Activated naive CD4-positive, alpha-beta T cell treated with anti-CD3 and anti-CD28 coated beads for 36 hours (primary cell): ENCODE measurements at places on chromosomes 12 and 14.

GRCh38 chr14:78007160-78007559 lies 163.0 kb upstream of the NRXN3 start:
- no peak for DNase-seq

GRCh38 chr14:60805841-60806430 lies 71.4 kb downstream of the MNAT1 start:
- DNase-seq = no peak

- no peak for DNase-seq
Measured at GRCh38 chr12:63006536-63006935, 71.6 kb upstream of the PPM1H start.

DNA sequence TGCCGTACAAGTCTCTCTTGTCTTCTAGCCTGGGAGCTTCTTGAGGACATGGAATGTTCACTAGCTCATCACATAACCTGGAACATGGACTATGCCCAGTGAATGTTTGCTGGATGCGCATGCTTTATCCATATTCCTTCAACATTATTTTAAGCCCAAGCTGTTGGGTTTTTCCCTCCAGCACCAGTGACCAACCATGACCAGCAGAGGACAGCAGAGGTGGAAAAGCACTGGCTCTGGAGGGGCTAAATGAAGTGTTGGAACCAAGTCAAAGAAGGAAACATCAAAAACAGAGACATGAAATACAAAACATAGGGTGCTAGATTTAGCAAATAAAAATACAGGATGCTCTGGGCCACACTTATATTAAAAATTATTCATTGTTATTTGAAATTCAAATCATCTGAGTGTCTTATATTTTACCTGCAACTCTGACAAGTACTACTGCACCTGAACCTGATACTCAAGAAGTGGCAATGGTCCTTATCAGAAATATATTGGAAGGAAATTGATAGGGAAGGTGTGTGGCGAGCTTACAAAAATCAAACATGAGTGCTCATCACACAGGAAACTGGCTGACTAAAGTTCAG lies 23.1 kb upstream of the HELB start:
- DNase-seq = peak; percentile 62

DNA sequence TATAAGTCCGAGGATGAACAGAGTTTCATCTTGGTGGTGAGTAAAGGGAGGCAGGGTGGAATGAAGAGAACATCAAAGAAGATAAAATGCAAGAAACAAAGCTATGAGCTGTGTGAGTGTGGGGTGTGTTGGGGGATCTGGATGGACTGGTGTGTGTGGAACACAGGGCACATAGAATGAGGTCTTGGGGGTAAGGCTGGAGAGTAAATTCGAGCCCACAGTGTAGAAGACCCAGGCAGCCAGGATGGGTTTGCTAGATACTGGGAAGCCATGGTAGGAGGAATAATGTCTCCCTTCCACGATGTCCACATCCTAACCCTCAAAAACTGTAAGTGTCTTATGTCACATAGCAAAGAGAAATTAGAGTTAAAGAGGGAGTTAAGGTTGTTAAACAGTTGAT lies 6.8 kb downstream of the KCNMB4 start:
- no peak for DNase-seq

DNA sequence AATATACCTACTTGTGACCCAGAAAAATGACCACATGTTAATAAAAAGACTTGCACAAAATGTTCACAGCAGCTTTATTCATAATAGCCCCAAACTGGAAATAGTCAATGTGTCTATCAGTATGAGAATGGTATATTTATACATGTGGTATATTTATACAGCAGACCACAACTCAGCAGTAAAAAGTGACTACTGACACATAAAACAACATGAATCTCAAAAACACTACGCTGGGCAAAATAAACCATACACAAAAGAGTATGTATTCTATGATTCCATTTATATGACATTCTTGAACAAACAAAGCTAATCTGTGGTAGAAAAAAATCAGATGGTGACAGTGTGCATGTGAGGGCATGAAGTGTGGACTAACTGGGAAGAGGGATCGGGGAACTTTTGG lies 35.1 kb downstream of the ARF6 start:
- DNase-seq = no peak

DNA sequence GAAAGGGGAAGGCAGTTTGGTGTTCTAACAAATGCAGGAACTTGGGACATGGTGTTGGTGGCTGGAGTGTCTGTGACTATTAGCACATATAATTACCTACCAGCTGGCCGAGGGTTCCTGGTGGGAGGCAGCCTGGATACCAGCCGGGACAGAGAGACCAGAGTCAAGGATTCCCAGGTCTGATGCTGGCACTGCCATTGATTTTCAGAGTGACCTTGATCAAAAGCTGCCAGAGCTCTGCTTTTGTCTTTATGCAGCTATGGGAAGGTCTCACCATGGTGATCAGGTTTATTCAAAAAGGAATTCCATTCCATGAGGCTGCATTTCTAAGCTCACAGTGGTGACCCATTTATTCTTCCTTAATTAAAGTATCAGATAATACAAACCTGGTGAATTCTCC lies 101.0 kb upstream of the PWP1 start:
- DNase-seq = no peak

- DNase-seq = no peak
Measured at GRCh38 chr12:123384994-123385376, 1.1 kb downstream of the KMT5A start.

- DNase-seq = no peak
Measured at GRCh38 chr12:113926788-113927187, 39.3 kb downstream of the RBM19 start.

DNA sequence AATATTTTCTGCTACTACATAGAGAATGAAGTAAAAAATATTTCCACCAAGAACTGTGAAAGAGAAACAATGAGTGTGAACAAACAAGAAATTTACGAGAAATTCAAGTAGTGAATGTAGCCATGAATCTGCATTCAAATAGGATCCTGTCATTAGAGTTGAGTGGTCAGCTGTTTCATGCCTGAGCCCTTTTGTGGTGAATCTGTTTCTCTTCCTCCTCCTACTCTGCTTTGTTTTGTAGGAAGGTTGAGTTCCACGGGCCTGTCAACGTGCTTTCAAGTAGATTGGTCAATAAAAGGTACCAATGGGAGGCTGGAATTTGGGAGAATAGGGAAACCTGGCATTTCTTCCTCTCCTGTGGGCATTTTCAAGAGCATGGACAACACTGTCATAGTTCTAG lies 1749.6 kb upstream of the FLRT2 start:
- DNase-seq = no peak

DNA sequence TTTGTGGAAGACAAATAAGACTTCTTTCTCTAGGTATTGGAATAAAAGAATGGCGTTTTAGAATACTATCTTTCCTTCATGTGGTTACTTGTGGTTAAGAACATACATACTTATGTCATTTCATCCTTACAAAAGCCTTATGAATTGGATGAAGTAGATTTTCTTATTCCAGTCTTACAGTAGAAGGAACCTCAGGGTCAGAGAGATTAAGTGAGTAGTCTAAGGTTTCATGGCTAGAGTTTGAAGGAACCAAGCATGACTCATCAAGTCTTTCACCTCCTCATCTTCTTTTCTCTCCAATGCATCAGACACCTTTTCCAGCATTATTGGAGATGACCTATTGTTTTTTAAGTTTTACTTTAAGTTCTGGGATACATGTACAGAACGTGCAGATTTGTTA lies 92.9 kb upstream of the NEDD1 start:
- no peak for DNase-seq

DNA sequence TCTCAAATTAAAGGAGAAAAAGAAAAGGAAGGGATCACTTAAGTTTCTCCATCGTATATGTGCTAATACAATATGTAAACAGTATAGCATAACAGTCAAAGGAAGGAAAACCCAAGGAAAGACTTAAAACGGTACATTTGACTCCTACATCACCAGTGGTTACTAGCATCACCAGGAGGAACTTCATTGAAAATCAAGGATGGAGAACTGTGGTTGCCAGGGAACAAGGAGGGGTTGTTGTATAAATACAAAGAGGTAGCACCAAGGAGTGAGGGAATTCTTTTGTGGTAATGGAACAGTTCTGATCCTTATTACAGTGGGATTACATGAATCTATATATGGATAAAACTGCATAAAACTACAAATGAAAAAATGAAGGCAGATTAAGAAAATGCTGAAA lies 1.6 kb downstream of the ZFYVE26 start:
- no peak for DNase-seq

- DNase-seq = no peak
Measured at GRCh38 chr14:65631040-65631439, 218.5 kb downstream of the FUT8 start.
